Stimulated activated CD4-positive, alpha-beta T cell treated with anti-CD3 and anti-CD28 coated beads, TNF-alpha, amount 100 ng/mL, for 1 hour (primary cell): ENCODE measurements at places on chromosomes 5 and 9.

- no peak for DNase-seq
These were observed 172.2 kb upstream of the MEF2C start for GRCh38 chr5:89055015-89055694.

- DNase-seq: no peak
These were observed 3.1 kb downstream of the LCN1 start for GRCh38 chr9:135524130-135524861.

DNA sequence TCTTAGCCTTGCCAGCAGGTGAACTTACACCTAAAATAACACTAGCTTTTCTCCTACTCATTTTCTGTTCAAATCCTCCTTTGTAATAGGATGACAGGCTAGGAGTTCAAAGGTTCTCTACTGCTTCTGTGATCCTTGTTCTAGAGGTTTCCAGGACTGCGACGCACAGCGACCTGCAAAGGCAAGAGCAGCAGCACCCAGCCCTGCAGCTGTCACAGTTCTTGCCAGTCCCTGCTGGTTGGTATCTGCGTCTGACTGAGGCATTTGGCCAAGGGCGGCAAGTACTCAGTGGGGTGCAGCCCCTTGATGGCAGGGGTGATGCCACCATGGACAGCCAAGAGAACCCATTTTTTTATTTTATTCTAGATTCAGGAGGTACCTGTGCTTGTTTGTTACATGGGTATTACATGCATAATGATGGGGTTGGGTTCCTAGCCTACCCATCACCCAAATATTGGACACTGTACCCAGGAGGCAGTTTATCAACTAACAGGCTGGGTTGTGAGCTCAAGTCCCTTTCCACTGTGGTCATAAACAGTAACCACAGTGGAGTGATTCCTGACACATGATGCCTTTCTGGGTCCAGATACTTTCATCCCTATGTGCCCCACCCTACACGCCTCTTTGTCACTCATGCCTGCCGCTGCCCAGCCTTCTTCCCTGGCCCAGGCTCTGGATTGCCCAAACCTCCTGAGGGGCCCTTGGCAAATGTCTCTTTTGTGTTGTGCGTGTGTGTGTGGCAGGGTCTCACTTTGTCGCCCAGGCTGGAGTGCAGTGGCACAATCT, 111.0 kb downstream of the GAPVD1 start:
- no peak for DNase-seq

DNA sequence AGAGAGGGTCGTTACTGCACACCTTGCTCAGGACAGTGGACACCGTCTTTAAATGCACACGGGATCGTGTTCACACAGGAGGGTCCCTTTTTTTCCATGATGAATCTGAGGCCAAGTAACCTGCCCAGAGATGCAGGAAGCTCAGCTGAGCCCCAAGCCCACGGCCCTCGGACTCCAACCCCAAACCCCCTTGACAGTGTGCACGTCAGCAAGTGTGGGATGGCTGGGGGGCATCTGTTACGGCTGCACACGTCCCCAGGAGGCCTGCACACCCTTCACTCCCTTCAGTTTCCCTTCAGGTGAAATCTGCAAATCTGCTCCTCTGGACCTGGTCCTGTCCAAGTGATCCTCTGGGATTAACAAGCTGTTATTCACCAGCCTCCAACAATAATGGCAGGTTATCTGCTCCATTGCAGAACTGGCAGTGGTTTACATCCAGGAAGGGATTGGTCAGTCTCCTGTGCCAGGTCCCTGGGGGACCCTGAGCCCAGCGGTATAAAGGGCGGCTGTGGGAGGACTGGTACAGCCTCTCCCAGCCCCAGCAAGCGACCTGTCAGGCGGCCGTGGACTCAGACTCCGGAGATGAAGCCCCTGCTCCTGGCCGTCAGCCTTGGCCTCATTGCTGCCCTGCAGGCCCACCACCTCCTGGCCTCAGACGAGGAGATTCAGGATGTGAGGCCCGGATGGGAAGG, at the start of gene LCN1:
TSS of gene LCN1 (plus strand) at position 525 of the 692 bp plus-strand sequence. CDS start at position 583, 58 bp downstream.
- no peak for DNase-seq

GRCh38 chr5:130289132-130290088, 385.1 kb downstream of the CHSY3 start:
- no peak for DNase-seq

DNA sequence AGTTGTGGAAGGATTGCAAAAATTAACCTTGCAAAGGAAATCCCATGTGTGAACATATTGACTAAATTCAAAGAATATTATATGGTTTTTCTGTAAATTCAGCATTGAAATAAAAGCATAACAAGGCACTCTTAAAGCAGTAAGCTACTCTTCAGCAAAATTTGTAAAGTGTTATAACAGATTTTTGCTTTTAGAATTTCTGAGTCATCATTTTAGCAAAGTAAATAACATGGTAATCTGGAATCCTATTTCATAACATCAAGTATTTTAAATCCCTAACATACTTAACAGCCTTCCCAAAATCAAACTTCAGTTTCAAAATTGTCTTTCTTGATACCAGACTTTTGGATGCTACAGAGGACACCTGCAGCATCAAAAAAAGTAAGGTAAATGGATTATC, 436.0 kb upstream of the CDH9 start:
- DNase-seq: no peak

- no peak for DNase-seq
These were observed 37.0 kb upstream of the IL7R start for GRCh38 chr5:35819668-35820067.

DNA sequence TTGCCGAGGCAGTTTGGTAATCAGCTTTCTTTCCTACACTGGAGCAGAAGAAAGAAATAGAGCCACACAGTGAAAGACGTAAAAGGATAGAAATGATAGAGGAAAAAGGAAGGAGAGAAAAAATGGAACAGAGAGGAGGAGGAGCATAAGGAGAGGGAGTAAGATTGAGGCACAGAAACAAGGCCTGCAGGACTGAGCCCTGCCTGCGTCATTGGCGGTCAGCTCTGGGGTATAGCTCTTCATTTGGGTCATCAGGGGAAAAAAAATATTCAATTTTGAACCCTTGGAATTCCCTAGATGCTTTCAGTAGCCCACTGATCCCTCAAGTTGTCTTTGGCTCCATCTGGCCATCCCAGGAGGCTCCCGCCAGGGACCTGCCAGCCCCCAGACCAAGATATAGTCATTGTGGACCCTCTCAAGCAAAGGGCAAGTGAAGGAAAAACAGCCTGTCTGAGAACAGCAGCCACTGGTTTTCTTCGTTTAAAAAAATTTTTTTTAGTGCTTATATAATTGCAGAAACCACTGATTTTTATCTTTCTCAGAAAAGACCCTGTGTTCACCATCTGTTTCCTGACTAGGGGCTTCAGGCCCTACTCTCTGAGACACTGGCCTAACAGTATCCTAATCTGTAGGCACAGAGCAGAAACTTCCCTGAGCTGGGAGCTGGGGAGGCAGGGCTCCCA, 31.3 kb upstream of the MATR3 start:
- DNase-seq: no peak

GRCh38 chr5:178509491-178510057, 80.6 kb downstream of the COL23A1 start:
- DNase-seq: no peak

DNA sequence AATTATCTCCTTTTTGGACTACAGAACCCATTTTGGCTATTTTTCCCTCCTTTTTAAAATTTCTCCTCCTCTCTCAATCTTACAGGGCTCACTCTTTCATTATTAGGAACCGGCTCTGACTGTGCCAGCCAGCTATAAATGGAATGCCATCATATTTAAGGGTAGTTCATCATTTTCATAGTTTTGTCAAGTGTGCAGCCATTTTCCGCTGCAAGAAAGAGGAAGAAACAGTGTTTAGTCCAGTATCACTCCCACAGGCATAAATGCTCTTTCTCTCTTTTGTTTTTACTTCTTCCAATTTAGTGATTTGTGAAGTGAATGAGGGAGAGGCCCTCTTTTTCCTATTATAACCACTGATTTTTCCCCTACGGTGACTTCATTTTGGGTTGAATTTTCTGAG, 290.0 kb downstream of the NR3C1 start:
- DNase-seq: no peak

GRCh38 chr9:74645007-74645639, 148.0 kb downstream of the RORB start:
- DNase-seq: no peak

DNA sequence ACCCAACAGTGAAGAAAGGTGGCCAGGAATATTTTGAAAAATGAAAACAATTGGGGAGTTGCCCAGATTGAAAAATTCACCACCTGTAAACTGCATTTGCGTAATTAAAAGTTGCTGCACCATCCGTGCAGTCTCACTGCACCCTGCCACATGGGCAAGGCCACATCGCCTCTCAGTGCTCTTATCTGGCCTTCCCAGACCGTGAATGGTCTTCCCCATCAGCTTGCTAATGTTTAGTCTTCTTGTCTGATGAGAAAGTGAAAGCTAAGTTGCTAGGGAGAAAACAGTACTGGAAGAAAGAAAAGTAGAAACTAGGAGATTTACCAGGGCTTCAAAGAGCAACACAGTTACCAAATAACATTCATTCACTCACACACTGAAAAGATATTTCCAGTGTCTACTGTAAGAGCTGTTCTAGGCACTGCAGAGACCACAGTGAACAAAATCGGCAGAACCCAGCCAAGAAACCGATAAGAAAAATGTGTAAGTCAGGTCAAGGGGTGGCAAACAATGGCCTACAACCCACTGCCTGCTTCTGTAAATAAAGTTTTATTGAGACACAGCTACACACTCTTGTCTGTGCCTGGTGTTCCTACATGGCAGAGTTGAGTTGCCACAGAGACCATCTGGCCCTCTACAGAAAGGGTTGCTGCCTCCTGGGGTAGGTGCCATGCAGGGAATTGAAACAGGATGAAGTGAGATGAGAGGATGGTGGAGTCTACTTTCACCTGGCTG, 51.2 kb upstream of the CTSL start:
- DNase-seq: no peak

DNA sequence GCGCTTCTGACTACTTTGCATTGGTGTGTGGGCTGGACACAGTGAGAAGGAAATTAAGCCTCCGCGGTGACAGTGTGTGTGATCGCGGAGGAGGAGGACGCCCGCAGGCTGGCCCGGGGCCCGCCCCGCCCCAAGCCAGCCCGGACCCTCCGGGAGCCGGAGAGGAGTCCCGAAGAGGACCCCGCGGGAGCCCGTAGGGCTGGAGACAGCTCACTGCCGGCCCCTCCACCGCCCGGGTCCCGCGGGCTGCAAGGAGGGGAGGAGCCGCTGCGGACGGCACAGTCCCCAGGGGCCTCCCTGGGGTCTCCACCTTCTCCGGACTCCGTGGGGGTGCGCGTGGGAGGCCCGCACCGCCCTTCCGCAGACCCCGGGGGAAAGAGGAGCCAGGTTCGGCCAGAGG, 146.4 kb upstream of the ERCC6L2 start:
- no peak for DNase-seq

- no peak for DNase-seq
These were observed 109.9 kb upstream of the NFIB start for GRCh38 chr9:14423815-14424261.

- no peak for DNase-seq
These were observed 140.4 kb upstream of the SPDL1 start for GRCh38 chr5:169442913-169443784.

DNA sequence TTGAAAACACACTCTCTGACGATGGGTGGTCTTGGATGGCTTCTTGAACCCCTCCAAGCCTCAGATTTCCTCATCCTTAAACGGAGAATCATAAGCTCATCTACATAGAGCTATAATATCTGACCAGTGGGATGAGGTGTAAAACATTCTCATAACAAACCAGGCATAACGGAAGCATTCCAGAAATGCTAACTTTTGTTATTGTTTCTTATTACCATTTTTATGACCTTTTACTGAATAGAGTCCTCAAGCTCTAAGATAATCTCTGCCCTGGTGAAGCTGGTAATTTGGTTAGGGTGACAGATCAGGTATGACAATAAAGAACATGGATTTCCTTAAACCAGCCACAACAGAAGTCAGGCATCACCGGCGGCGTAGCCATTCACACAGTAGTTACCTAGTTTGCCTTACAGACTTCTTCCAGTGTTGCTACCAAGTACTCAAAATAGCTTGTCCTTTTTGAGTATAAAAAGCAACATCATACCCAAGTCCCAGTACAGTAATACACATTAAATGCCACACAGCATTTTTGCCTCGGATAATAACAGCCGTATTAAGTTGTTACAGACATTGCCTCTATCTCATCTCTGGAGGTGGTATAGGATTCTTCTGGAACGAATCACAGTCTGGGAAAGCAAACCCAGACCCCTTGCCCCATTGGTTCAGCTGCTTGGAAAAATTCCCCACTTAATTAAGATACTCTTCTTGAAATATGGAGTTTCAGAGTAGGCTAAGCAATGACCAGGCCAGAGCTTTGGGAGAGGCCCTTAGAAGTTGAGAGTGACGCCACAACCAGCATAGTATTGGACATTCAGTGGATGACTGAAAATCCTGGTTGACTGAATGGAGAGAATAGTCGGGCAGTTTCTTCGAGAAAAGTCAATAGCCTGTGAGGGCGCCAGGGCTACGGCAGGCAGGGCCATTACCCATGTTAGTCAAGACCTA, 252.5 kb downstream of the SLIT3 start:
- DNase-seq: no peak

DNA sequence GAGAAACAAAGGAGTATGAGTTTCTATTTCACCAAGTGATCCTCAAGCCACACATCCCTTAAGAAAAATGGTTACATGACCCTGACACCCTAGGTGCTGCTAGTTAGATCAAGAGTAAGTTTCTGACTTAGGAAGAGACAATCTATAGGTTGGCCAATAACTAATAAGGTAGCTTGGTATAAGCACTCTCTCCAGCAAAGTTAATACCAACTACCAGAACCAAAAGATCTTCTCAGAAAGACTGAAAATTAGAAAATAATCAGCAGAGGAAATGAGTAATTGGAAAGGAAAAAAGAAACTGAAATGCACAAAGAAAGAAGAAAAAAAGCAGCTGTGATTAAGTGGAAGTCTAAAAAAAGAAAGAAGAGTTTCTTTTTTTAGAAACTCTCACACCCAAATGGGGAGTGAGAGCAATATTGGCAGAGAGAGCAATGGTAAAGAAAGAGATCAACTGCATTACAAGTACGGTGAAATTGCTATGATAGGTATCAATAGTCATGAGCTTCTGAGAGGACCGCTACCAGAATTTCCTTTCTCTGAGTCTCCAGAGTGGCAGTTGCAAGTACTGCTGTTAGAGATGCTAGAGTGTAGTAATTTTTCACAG, 195.5 kb downstream of the TMEM167A start:
- no peak for DNase-seq

DNA sequence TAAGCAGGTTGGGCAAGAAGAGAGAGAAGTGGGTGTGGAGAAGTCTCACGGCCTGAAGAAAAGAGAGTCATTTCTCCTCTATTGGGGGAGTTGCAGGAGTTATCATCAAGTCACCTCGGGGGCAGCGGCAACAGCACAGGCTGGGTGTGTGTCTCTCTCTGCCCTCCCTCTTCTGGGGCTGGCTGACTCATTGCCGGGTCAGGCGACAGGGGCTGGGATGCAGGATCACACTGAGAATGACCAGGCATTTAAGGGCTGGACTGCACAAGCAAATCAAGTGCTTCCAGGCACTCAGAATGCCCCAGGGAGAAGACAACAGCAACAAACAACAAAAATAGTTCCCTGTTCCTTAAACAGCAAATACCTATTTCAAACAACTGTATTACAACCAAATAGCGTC, 6.3 kb upstream of the EQTN start:
- DNase-seq: no peak

GRCh38 chr5:127871503-127872153, 168.4 kb downstream of the CCDC192 start:
- no peak for DNase-seq
